Activated CD4-positive, CD25-positive, alpha-beta regulatory T cell (primary cell): ENCODE measurements at places on chromosomes 3 and 15.

DNA sequence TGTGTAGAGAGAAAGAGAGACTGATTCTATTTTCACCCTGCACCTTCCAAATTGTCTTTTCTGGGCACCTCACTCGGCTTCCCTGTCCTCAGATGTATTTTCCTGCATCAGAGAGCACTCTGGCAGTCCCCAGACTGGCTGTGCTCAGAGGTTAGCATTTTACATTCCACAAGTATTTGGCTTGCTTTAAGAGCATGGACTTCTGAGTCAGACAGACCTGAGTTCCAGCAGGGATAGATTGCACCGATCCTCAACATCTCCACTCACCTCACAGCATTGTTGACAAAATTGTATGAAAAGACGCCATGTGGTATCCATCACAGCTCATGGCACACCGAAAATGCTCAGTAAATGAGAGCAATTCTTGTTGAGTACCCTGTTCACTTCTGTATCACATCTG, 45.6 kb downstream of the SST start:
- no peak for DNase-seq

GRCh38 chr3:73072634-73073033, 11.2 kb downstream of the EBLN2 start:
- no peak for DNase-seq

GRCh38 chr3:56772952-56773938, 28.5 kb downstream of the ARHGEF3 start:
- DNase-seq, result no peak

GRCh38 chr3:161409069-161409468, 37.8 kb upstream of the SPTSSB start:
- no peak for DNase-seq

DNA sequence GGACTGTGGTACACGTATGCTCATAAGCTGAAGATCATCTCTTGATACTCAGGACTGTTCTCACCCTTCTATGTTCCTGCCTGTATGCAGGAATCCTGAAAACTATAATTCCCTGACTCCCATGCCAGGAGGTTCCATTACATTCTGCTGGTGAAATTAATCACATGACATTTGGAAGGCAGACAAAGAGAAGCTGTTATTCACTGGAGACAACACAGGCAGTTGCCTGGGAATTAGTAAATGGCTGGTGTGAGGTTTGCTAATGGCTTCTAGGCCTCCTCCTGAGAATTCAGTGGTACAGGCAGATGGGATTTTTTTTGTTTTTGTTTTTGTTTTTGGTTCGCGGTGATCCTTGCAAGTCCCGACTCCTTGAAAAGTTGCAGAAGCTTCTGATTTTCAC, 91.4 kb downstream of the CTNNB1 start:
- DNase-seq, result no peak

GRCh38 chr3:194379651-194380050, 10.1 kb upstream of the LRRC15 start:
- no peak for DNase-seq

DNA sequence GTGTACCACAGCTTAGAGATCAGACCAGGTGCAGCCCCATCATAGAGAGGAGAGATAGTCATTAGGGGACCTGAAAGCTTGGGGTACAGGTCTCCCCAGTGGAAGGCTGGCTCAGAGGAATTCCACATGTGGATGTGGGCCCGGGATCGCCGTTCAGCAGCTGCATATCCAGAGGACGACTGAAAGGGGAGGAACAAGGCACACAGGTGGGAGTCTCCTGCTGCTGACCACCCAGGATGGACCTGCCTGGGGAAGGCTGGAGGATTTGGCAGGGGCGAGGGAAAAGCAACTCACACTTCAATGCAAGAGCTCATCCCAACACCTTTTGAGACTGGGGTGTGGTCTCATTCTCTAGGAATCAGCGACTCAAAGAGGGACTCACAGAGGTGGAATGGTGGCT, 25.0 kb upstream of the MRPS22 start:
- no peak for DNase-seq

DNA sequence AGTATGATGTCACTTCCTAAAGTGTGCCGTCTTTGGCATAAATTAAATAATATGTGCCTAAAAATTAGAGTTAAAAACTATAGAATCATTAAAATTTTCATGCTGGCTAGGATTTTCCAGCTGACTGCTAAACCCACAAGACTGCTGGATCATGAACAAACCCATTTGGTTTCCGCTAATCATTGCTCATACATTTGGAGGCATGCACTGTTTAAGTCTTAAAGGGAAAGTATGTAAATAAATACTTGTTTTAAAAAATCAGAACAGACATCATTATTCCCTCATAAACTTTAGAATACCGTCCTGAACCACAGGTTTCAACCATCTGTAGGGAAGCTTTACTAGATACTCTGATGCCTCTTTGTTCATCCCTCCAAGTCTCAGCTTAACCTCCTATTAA, 26.5 kb downstream of the ATP6V1A start:
- DNase-seq, result no peak

GRCh38 chr3:15313461-15313860, 18.9 kb downstream of the SH3BP5 start:
- DNase-seq, result no peak

DNA sequence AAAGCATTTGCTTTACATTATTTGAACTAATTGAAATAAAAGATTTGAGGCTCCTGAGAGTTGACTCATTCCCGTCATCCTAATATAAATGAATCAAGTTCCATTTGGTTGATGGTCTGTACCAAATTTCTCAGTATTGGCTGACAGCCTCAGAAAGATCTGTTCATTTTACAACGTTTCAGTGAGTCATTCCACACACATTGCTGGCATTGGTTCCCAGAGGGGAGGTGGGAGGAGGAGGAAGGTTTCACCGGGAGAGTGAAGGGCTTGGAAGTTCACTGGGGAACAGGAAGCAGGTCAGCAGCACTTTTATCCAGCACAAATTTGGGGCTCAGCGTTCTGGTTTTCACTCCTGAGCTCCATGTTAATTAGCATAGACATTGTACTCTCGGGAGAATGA, 176.7 kb upstream of the CADPS start:
- no peak for DNase-seq

GRCh38 chr3:111636366-111636885, 41.3 kb upstream of the ZBED2 start:
- no peak for DNase-seq

GRCh38 chr3:16496408-16497222, 16.9 kb downstream of the RFTN1 start:
- no peak for DNase-seq

DNA sequence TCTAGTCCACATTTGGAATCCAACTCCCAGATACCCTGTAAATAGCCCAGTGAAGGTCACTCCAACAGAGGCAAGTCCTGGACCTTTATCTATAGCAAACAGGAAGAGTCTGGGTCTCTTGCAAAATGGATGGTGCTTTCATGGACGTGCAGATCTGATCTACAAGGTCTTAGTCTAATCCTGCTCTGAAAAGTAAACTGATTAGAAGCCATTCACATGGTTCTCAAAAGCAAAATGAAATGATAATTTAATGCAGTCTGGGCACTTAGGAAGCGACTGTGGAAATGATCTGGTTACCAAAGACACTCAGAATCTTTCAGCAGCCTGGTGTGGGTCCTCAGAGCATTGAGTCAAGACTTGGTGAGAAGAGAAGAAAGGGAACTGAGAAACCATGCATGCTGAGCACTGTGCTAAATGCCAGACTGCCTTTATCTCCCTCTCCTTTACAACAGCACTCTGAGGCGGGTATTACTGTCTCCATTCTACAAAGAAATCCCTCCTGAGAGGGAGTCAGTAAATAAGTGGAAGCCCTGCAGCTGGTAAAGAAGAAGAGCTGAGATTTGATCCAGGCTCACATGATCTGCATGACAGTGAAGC, 29.0 kb downstream of the AQP9 start:
- DNase-seq, result no peak

DNA sequence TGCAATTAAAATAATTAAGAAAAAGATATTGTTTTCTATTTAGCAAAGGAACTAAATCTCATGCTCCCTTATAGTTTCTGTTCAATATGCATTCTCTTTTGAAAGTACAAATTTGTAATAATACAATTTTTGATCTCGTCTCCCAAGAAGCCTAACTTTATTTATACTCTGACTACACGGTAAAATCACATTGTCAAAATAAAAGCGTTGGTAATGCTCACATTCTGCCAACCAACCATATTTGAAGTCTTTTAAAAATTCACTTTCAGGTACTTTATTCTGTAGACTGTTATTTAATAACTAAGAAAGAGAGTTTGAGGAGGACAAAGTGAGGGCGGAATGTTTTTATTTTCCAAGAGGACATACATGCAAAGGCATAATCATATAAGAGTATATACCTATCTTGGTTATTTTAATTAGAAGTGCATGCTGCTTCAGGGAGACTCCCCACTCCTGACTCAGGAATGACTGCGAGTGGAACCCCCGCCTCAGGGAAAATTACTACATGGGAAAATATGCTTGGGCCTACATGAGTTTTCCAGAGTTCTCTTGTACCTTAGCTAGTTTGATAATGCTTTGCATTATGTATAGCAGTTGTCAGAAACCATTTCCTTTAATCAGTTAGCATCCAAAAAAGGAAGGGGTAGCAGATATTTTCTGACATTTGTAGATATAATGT, 19.3 kb downstream of the MBNL1 start:
- no peak for DNase-seq

- DNase-seq, result no peak
Measured at GRCh38 chr3:129470861-129471260, 30.8 kb downstream of the IFT122 start.

DNA sequence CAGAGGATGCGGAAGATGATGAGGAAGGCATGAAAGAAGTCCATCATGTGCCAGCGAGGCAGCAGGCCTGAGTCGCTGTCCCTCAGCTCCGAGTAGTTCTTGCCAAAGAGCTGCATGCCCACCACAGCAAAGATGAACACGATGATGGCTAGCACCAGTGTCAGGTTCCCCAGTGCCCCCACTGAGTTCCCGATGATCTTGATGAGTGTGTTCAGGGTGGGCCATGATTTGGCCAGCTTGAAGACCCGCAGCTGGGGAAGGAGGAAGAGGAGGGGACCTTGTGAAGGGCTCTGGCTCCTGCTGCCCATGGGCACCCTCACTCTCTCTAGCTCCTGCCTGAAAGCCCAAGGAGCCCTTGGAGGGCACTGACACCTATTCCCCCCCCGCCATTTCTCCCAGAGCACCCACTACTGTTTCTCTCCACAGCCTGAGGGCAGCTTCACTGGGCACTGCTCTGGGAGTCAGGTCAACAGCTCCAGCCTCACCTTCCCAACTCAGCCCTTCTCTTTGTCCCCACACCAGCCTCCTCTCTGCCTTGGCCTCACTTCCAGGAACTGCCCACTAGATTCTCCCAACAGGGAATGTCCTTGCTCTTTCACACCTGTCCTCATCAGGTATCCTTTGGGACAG, 63.6 kb downstream of the SCN5A start:
- DNase-seq, result no peak

- DNase-seq, result no peak
Measured at GRCh38 chr3:177994976-177995375, 541.3 kb upstream of the KCNMB2 start.

DNA sequence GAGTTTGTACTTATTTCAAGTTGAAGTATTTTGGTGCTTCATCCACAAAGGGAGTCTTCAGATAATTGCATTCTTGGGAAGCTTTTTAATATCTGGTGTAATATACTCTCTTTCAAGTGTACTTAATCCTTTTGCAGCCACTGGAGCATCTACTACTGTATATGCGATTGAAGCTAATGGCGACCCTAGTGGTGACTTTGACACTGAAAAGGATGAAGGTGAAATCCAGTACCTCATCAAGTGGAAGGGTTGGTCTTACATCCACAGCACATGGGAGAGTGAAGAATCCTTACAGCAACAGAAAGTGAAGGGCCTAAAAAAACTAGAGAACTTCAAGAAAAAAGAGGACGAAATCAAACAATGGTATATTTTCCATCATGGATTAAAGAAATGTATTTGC, 42.6 kb downstream of the CHD2 start:
- no peak for DNase-seq

- no peak for DNase-seq
Measured at GRCh38 chr3:28279770-28280169, 38.4 kb downstream of the CMC1 start.

DNA sequence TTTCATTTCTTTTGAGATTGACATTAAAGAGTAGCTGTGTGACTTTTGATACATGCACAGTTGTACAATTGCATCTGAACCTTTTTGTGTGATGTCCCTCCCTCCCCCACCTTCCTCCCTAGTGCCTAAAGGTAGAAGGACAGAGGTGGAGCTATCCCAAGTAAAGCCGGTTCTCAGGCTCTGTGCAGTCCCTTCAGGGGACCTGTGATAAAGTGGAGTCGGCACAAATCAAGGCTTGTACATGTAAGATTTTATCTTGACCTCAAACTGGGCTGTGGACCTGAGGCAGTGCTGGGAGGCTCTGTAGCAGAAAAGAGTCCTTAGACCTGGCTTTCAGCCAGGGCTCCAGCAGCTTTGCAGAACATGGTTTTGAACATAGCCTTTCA, 55.5 kb upstream of the CMTM7 start:
- DNase-seq, result no peak

DNA sequence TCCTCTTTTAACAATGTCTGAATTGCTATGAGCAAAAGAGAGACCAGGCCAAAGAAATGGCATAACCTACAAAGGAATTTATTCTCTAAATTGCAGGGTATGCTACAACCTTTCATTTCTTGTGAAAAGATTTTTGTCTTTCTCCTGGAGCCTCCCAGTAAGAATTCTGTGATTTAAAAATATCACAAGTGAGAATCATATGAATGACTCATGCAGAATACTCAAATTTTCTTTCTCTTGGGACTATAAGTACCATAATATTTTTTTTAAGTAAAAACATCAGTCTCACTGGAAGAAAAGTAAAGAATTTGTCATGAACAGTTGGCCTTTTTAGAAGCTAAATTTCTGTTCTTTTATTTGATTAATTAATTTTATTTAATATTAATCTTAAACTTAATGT, 26.3 kb downstream of the SYNPR start:
- no peak for DNase-seq

DNA sequence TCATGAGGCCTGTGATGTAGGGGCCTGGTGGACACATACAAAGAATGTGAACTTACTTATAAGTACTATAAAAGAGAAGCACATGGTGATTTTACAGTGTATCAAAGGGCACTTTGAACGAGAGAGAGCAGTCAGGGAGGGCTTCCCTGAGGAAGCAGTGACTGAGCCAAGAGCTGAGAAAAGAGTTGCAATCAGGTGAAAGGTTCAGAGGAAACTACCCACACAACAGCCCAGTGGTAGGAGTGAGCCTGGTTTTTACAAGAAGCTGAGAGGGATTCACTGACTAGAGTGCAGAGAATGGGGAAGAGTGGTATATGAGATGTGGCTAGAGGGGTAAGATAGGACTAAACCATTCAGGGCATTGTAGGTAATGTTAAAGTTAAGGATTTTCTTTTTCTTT, 57.1 kb downstream of the CALML4 start:
- no peak for DNase-seq

DNA sequence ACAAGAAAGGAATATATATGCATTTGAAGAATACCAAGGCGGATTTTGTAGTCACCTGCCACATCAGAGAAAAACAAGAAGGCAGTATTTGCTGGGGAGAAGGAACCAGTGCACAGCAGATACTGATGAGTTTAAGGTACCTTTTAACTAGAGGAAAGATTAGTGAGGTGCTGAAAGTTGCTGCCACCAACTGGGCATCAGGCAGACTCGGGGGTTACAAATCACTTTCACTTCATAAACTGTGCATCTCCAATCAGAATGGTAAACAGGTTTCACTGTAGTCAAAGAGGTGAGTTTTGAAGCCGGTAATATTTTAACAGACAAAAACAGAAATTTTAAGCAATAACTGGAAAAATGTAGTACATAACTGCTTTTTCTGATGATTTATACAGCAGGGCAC, 4.1 kb downstream of the FBN1 start:
- no peak for DNase-seq
